Left hindlimb (tissue), 1 donor: ENCODE measurements at places on chromosomes 1 and 21.

- DNase-seq = no peak
Observed at GRCh38 chr1:112840631-112841624, 115.1 kb downstream of the SLC16A1 start.

DNA sequence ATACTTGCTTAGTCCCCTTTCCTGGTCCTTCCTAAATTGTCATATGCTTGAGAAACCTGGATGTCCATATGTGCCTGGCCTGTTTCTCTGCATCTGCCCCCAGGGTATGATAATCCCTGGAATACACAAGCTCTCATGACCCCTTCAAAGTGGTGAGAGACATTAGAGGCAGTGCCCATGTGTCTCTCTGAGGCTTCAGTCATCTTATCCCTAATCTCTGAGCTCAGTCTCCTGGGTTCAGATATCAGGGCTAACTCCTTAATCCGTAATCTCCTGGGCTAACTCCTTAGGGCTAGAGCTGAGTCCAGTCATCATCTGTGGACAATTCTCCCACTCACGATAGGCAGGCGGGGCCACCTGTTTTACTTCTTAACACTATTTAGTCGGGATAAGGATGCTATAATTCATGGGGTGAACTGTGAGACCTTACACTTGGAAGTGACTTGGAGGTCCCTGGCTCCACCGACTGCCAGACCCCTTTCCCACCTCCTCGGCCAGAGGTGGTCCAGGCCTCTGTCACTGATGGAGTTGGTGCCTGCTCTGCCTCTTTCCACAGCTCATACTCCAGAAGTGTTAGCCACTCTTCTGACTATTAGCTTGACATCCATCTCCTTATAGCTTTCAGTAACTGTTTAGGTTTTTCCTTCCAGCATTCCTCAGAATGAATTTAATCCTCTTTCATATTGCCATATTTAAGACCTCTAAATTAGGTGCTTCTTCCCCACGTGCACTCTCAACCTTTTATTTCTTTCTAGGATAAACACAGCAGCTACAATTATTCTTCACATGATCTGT, 22.7 kb downstream of the CCN1 start:
- DNase-seq = no peak

GRCh38 chr21:44454747-44455523, at the start of gene LRRC3:
Gene LRRC3 (plus strand): TSS chr21:44455510. CDS start chr21:44456645, 1,135 bp downstream.
- DNase-seq = peak; percentile 84

- no peak for DNase-seq
Observed at GRCh38 chr1:5267603-5268235, 613.3 kb downstream of the AJAP1 start.

DNA sequence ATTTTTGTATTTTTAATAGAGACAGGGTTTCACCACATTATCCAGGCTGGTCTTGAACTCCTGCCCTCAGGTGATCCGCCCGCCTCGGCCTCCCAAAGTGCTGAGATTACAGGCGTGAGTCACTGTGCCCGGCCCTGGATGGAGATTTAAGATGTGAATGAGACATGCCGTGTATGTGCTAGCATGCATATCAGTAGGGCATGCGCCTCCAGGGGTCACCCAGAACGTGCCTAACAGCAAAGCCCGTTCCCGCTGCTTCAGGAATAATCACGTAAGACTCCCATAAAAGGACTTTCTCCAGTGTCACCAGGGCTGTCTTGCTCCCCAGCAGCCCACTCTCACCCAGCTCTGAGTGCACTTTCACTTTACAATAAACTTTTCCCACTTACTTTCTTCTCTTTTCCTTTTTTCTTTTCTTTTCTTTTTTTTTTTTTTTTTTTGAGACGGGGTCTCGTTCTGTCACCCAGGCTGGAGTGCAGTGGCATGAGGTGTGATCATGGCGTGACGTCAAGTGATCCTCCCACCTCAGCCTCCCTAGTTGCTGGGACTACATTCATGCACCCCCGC, 46.9 kb upstream of the DISP3 start:
- DNase-seq = no peak

GRCh38 chr1:14724246-14724645, 125.8 kb downstream of the KAZN start:
- no peak for DNase-seq

- DNase-seq = no peak
Observed at GRCh38 chr1:51168936-51169335, 66.9 kb downstream of the C1orf185 start.

DNA sequence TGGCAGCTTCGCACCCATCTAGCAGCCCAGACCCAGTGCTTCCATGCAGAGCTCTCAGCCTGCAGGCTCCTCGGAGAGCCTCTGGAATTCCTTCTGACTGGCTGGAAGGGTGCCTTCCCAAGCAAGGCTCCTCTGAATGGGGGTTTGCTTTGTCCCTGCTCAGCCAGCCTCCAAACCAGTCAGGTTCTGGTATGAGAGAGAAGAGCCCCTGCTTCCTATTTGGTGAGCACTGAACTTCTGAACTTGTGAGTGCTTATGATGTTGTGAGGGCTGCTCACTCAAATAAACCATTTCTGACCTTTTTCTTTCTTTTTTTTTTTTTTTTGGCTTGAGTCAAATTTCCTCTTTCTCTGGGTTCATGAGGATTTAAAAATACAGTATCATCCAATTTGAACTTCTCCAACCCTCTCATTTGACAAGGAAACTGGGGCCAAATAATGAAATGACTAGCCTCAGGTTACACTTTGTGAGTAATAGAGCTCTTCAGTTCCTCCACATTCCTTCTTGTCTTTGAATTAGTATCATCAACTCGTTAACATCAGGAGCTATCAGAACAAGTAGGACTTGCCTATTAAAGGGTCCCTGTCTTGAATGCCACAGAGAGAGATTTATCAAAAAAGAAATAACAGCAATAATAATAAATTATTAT, 39.6 kb downstream of the GFI1 start:
- DNase-seq = no peak

- DNase-seq = no peak
Observed at GRCh38 chr1:55605155-55605554, 390.0 kb upstream of the USP24 start.

DNA sequence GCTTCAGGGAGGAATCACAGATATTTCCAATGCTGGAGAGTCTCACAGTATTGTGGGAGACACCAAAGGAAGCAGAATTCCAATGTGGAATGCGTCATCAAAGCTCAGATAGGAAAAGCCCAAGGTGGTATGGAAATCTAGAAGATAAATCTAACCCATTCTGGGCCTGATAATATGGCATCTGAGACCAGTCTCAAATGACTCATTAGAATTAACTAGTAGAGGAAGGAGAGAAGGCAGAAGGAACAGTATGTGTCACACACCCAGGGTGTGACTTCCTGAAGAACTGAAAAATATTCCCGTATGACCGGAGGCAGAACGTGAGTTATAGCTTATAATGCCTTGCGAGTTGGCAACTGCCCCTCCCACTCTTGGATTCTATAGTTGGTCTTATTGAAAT, 499.2 kb downstream of the PLPP3 start:
- no peak for DNase-seq

DNA sequence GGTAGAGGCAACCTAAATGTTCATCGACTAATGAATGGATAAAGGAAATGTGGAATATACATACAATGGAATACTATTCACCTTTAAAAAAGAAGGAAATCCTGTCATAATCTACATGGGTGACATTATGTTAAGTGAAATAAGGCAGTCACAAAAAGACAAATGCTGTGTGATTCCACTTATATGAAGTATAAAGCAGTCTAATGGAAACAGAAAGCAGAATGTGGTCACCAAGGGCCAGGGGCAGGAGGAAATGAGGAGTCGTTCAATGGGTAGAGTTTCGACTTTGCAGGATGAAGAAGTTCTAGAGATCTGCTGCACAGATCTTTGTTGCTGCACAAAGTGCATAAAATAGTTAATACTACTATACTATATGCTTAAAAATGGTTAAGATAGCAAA, 7.8 kb downstream of the DIPK1A start:
- no peak for DNase-seq

DNA sequence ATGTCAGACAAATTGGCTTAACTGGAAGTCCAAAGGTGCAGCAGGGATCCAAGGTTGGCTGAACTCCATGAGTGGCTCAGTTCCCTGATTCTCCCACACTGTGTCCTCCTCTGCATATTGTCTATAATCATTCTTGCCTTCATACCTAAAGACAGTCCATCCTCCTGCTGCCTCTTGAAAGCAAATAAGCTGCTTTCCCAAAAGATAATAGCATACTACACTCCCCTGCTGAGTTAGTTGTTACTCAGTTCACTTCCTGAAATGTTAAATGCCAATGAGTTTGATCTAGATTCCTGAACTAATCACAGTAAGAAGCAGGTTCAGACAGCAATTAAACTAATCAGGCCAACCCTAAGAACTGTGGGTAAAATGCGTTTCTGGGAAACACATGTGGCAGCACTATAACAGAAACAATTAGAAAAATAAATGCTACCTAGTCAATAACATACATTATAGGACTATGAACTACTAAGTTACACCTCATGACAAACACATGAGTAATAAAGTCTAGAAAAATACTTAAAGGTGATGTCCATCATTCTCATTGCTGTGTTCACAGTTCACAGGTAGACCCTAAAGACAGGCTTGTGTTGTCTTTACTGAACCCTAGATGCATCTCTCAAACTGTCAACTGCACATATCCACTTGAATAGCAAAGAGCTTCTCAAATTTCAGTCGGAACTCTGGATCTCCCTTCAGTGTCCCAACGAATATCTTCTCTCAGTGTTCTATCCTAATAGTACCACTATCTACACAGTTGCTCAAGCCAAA, 50.8 kb upstream of the BOLA1 start:
- no peak for DNase-seq

- DNase-seq = no peak
Observed at GRCh38 chr1:194078765-194079164, 892.4 kb upstream of the B3GALT2 start.

- DNase-seq = no peak
Observed at GRCh38 chr1:1302006-1302430, 5.7 kb downstream of the ACAP3 start.

DNA sequence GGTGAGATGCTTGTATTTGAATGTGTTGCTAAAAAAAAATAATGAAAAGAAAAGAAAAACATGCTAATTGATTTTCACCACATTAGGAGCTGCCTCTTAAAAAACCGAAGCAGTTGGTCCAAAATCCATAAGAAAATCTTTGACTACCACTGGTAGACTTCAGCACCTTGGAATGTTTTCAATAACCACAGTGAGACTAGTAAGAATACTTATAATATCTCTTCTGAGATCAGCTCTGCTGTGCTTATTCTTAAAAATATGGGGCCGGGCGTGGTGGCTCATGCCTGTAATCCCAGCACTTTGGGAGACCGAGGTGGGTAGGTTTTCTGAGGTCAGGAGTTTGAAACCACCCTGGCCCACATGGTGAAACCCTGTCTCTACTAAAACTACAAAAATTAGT, 15.1 kb downstream of the NFYC start:
- no peak for DNase-seq

- DNase-seq = no peak
Observed at GRCh38 chr21:38768471-38769063, 37.2 kb upstream of the ETS2 start.

- DNase-seq = no peak
Observed at GRCh38 chr1:189180057-189180456, 1297.6 kb downstream of the BRINP3 start.

- DNase-seq = no peak
Observed at GRCh38 chr1:58041621-58042020, 504.9 kb downstream of the OMA1 start.
